Tongue (tissue), 3 donors: ENCODE measurements at places on chromosomes 6 and 20. TPM values are rescaled to one million over a fixed set of nuclear protein-coding genes. Genes with fewer than 3 reads are reported as not detected.

The C6orf15 gene
- total RNA-seq: 5.0 TPM

The NT5E gene
- total RNA-seq: 22.3 TPM

The BTBD3 gene
- total RNA-seq: 62.8 TPM

DNA sequence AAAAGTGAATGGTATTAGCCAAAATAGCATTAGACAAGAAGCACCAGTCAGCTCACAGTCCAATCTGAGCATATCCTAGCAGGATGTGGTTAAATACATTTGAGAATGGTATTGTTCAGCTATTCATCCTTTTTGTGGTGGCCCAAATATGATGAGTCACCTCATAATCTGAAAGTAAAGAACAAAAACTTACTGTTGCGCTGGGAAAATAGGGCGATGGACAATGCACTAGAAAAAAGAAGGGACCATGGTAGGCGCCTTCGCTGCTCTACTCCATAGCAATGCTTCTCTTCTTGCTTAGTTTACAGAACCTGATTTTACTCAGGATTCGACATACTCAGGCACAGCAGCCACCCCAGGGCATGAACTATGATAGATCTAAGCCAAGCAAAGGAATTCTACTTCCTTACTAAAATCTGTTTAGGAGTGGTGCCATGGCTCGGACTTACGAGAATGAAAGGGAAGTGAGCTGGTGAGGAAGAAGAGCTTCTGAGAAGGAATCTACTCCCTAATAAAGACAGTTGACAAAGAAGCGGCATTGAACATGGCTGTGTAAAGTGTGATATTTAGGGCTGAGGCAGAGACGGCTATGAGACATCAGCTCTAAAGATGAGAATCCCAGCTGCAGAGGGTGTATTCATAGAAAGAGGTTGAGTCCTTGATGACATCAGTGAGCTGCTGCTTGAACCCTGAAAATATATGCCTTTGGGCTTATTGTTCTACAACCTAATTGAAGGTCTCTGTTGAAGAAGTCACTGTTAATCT, 16.6 kb upstream of the FBXO9 start:
- DNase-seq: no peak

The CNKSR3 gene
- total RNA-seq: 14.8 TPM

DNA sequence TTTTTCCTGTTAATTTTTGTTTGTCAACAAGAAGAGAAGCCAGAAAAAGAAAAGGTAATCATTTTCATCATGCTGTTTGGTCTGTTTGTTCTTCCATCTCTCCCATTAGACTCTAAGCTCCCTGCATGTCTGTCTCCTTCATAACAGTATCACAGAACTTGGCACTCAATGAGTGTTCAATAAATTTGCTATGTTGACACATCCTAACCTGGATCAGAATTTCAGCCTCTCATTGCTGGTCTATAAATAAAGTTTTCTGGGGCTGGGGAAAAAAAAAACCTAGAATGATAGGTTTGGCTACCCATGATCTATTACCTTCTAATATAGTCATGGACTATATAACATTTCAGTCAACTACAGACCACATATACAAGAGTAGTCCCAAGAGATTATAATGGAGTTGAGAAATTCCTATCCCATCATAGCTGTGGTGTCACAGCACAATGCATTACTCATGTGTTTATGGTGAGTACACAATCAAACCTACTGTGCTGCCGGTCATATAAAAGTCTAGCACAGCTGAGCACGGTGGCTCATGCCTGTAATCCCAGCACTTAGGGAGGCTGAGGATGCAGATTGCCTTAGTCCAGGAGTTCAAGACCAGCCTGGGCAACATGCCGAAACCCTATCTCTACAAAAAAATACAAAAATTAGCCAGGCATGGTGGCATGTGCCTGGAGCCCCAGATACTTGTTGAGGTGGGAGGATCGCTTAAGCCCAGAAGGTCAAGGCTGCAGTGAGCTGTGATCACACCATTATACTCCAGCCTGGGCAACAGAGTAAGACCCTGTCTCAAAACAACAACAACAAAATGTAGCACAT, 5.9 kb downstream of the NUDT3 start:
- no peak for DNase-seq

The SSTR4 gene
- not detected for total RNA-seq

- no peak for DNase-seq
These were observed 16.9 kb upstream of the SLC22A23 start for GRCh38 chr6:3473773-3474172.

- no peak for DNase-seq
These were observed 117.5 kb downstream of the GMPR start for GRCh38 chr6:16355699-16356446.

DNA sequence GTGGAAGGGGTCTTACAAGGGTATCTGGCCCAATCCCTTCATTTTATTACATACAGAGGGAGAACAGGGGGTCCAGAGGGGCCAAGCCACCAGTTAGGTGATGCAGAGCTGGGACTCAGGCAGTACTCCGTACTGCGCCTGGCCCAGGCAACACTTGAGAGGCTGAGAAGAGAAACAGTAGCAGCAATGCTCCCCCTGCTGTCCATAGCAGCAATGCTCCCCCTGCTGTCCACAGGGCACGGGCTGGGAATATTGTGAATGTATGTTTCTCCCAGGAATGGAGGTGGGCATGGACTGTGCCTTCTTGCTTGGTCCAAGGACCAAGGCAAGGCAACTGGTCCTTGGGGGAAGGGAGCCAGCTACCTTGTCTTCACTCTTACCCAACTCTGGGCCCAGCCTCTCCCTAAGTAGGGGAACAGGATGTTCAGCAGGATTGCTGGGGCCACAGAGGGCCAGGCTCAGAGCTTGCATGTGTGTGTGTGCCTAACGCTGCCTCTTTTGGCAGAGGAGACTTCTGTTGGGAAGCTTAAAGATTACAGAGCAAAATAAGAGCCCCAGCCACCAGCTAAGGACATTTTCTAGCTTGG, 14.8 kb upstream of the FAM83C start:
- peak; percentile 53 for DNase-seq

The FRK gene
- 2.7 TPM for total RNA-seq

The HLA-DRA gene
- total RNA-seq: 43.7 TPM

GRCh38 chr6:5278047-5278446, 16.7 kb downstream of the FARS2 start:
- no peak for DNase-seq

DNA sequence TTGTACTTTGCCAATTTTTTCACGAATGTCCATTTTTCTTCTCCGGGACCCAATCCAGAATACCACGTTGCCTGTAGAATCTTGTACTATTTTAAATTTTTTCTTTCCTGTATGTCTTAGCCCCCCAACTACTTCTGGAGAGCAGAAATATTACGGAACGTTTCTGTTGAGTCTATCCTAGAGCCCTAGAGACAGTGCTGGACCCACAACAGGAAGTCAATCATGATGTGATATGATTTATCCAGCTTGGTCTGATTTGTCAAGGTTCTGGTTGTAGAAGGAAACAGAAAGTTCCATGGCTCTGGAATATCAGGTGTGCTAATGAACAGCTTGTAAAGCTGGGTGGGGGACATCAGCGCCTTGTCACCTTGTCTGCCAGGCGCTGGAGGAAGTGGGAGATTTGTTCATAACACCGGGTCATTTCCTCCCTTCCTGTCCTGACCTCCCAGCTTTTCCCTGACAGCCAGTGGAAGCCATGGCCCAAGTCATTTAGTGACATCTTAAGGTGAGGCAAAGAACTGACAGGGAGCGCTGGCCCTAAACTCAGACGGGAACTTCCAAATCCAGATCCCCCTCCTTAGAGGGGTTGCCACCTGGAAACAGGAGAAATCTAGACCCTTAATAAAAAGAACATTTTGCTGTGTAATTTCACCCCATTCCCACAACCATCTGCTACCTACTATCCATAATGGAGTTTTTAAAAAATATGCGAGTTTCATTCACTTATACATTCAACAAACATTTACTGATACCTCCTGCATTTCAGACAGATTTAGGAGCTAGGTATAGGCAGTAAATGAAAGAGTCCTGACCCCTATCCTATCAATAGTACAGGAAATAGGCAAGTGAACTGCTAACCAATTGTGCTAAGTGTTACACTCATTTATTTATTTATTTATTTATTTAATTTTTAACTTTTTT, 130.5 kb downstream of the ZFP64 start:
- DNase-seq: no peak

The IMPG1 gene
- total RNA-seq: not detected

DNA sequence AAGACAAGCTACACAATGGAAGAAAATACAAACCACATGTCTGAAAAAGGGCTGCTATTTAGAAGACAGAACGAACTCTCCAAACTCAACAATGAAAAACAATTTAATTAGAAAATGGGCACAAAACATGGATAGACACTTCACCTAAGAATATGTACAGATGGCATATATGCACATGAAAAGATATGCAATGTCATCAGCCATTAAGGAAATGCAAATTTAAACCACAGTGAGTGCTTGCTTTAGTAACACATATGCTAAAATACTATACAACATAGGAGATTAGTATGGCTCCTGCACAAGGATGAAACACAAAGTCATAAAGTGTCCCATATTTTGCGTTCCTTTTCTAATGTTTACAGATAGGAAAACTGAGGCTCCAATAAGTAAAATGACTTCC, 60.4 kb upstream of the FAM83B start:
- no peak for DNase-seq

DNA sequence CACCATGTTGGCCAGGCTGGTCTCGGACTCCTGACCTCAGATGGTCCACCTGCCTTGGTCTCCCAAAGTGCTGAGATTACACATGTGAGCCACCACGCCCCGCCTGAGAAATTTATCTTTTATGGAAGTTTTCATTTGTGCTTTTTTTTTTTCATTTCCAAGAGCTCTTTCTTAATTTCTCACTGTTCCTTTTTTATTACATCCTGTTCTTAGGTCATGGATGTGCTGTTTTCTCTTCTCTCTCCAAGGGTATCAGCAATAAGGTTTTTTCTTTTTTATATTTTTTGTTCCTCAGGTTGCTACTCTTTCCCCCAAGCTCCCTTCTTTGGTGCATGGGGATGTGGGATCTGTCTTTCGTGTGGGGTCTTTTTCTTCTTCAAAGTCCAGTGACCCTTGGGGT, 21.2 kb upstream of the LSM14B start:
- no peak for DNase-seq

DNA sequence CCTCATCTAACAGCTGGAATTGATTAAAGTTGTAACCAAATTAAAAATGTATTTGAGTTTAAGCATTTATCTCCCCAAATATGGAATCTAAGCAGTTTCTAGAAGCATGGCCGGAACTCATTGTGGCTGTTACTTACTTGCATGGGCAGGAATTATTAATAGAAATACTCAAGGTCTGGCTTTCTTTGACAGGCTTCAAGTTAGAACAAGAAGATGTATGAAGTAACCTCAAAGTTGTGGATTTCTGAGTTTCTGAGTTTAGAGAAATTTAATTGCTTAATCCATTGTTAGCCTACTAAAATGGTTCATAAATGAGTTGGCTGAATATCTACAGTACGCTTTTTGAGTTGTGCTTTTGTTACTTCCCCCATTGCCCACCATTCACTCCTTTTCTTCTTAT, 7.7 kb downstream of the CARMIL1 start:
- no peak for DNase-seq

The EGFL8 gene
- total RNA-seq: 31.3 TPM

DNA sequence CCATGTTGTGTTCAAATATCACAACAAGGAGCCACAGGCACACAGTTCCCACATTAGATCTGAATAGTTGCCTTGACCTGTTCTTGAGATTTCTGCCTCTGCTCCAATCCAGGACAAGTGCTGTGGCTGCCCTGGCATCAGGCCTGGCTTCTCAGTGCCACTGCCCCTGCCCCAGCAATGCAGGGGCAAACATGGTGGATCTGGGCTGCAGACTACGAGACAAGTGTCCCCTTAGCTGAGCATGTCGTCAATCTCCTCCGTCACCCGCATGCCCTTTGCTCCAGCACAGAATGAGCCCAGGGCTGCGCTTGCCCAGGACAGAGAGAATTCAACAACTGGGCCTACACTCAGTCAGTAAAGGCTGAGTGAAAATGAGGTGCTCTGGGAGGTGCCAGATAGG, 201.6 kb downstream of the SYNDIG1 start:
- no peak for DNase-seq

The HSPA1A gene
- 698 TPM for total RNA-seq

- no peak for DNase-seq
These were observed 21.2 kb upstream of the RTF2 start for GRCh38 chr20:56447227-56447626.

The AVP gene
- total RNA-seq: not detected

DNA sequence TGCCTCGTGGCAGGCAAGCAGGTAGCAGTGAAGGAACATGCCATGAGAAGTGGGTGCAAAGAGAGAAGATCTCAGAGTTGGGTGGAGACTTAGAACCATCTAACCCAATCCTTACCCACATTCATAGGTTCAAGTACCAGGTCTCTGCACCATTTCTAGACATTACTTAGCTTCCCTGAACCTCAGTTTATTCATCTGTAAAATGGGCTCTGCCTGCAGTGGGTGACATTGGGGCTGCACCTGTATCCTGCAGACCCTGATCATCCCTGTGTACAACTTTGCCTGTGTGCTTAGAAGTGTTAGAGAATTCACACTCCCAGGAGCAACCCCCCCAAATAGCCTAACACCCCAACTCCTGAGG, 42.7 kb downstream of the SNX5 start:
- no peak for DNase-seq

The LY6G5C gene
- total RNA-seq: not detected

DNA sequence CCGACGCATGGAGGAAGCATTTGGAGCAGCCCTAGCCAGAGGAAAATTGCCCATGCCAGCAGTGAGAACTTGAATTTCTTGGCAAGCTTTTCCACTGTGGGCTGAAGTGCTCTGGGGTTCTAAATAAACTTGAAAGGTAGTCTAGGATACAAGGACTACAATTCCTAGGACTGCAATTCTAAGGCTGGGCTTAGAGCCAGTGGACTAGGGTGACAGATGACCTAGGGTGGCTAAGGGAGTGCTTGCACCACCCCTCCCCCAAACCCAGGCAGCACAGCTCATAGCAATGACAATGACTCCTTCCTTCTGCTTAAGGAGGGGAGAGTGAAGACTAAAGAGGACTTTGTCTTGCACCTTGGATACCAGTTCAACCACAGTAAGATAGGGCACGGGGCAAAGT, 122.3 kb downstream of the THBS2 start:
- DNase-seq: peak; percentile 37
